ENCODE measurements at places on chromosomes 1 and 21.

DNA sequence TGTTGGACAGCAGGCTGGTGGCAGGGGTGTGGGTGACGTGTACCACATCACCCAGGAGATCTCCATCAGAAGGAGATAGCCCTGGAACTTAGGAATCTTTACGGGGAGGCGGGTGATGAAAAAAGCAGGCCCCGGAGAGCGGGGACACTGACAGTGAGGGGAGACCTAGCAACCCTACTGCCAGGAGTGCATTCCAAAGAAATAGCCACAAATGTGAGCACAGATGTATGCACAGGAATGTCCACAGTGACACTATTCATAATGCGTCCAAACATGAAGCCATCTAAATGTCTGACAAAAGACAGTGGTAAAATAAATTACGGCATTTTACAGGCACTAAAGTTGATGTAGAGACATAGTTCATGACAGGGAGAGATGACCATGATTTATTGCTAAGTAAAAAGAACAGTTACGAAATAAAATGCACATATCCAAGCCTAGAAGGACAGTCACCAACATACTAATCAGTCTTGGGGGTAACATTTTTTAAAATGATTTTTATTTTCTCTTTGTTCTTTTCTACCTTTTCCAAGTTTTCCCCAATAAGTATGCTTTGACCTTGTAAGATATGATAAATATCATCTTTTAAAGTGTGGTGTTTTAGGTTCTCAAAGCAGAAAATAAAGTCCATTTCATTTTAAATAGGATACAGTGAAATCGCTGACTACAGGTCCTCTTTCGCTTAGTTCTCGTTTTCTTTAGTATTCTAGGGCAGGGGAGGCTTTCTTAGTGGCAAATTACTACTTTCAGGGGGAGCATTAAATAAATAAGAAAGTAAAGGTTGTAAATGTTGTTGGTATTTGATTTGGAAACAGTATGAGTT, 21.3 kb downstream of the CD247 start:
- no peak for DNase-seq

GRCh38 chr1:2160451-2161300, 33.9 kb downstream of the FAAP20 start:
- no peak for DNase-seq

DNA sequence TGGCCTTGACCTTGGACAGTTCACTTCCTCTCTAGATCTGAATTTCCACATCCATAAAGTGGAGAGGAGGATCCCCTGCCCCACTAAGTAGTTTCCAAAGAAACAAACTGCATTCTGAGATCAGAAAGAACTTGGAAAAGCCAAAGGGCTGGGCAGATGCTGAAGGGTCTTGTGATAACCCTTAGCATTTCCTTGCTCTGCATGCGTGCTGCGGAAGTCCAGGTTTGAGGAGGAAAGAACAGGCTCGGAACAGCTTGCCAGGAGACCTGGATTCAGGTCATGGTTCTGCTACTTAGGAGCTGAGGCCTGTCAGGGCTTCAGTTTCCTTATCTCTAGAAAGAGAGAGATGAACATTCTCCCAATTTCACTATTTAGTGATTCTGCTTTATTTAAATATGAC, 27.2 kb downstream of the IGFN1 start:
- DNase-seq = no peak

GRCh38 chr1:93114391-93114790, 35.3 kb downstream of the MTF2 start:
- DNase-seq = no peak

- DNase-seq = no peak
Observed at GRCh38 chr1:244599937-244600350, 53.0 kb upstream of the DESI2 start.

- DNase-seq = peak; percentile 63
Observed at GRCh38 chr1:161166669-161167548, 683 bp downstream of the PPOX start.

DNA sequence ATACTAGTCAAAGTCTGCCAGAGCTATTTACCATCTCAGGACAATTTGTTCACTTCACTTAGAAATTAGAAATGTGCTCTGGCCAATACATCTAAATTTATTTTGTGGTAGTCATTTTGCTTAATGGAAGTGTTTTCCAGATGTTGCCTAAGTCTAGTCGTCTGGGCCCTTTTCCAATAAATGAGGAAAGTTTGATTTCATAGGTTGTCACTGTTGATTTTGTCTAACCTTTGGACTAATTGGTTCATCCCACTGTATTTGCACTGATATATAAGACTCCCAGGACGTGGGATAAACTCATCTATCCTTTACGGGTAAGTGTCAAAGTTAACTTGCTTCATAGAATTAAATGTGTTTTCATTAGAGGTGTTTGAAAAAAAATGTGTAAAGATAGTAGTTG, 79.1 kb downstream of the TPR start:
- no peak for DNase-seq

DNA sequence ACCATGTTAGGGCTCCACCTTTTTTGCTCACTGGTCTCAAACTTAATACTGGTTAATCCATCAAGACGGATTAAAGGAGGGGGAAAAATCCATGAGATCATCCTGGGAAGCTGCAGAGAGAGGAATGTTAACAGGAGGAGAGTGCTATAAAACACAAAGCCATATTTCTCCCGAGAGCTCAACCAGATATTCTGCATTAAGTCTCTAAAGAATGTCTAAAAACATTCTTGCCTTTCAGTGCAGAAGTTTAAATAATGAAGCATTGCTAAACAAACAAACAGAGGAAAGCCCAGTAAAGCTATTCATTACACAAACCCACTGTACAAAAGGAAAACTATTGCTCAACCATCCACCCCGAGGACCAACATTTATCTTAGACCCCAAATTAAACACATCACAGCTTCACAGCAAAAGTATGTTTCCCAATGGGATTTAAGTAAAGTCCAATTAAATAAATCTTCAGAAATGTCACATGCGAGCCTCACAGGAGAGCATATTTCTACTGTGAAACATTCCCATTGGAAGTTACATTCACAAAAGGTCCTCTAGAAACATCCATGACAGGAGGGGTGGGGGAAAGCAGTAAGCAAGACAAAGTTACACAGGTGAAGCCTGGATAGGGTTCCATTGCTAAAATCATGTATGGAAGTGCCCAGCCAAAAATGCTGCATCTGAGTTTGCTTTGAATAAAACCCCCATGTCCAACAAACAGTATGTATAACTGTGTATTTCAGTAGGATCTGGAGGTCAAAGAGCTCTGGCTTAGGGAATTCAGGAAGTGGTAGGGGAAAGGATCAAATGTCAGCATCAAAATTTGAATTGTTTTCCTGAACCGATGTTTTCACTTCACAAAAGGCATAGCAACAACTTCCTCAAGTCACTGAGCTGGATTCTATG, 23.3 kb downstream of the DUSP10 start:
- peak; percentile 90 for DNase-seq

DNA sequence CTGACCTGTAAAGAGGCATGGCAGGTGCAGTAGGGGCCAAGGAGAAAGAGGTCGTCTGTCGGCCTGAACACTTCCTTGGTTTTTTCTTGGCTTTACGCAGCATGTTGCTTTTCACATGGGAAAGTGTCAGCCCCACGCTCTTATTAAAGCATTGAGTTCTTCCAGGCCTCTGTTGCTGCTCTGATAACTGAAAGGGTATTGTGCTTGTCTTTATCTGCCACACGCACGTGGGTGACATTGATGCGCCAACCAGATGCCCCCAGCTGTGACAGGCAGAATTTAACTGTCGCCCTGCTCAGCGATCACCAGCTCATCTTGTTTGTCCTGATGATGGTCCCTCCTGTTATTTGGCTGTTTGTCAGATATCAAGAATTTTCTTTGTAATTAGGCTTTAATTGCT, 76.5 kb downstream of the GALNT2 start:
- no peak for DNase-seq

GRCh38 chr1:206005778-206006180, 2.6 kb upstream of the RAB7B start:
- DNase-seq = peak; percentile 1

GRCh38 chr21:17435565-17436543, 77.0 kb upstream of the CXADR start:
- DNase-seq = no peak

- DNase-seq = no peak
Observed at GRCh38 chr1:182301467-182302198, 90.0 kb downstream of the GLUL start.

All from HAP-1 (cell line).